Activated CD8-positive, alpha-beta T cell treated with anti-CD3 and anti-CD28 coated beads for 36 hours (primary cell): ENCODE measurements at places on chromosomes 11 and 22.

GRCh38 chr11:123041185-123041584 is 20.8 kb downstream of the HSPA8 start:
- no peaks in the 10 kb centered on the region for H3K27me3 ChIP-seq
- H3K4me1 ChIP-seq, result no peaks in the 10 kb centered on the region
- H3K36me3 ChIP-seq, result no peaks in the 10 kb centered on the region
- H3K27ac ChIP-seq, result no peak overlapping the region
- DNase-seq, result no peak

DNA sequence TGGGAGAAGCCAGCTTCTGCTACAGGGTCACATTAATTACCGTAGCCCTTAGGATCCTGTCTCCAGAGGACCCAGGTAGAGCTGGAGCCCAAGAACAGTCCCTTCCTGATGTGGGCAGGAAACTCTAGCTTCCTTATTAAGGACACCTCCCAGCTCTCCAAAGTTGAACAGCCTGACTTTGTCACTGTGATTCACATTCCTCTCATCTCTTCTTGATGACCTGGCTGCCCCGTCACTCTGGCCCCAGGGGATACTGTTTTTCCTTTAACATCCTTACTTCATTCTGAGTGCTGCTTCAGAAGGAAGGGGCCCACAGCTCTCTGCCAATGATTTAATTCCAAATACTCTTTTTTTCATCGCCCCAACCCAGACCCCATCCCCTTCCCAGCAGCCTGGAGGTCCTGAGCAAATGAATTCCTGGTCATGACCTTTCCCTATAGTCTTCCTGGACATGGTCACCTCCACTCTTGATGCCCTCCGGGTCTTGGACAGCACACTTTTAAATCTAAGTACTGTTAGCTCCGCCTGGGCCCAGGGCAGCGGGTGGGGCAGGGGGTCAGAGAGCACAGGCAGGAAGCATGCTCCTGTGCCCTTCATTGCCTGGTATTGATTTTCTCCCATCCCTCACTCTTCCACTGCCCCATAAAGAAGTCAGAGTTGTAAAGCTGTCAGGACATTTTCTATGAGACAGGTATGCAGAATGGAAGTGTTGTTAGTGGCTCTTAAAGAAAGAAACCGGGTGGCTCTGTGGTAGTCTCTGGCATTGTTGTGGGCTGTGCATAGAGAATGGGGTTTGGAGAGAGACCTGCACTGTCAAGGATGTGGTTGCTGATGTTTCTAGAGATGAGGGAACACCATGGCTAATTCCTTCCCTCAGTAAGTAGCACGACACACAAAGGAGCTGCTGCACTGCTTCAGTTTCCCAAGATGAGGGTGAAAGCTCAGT is 22.3 kb upstream of the SPON1 start:
- DNase-seq, result peak; percentile 33
- no peak overlapping the region for H3K4me3 ChIP-seq
- no peaks in the 10 kb centered on the region for H3K27me3 ChIP-seq
- H3K36me3 ChIP-seq, result no peaks in the 10 kb centered on the region
- peaks cover 31% of the 10 kb centered on the region for H3K4me1 ChIP-seq

DNA sequence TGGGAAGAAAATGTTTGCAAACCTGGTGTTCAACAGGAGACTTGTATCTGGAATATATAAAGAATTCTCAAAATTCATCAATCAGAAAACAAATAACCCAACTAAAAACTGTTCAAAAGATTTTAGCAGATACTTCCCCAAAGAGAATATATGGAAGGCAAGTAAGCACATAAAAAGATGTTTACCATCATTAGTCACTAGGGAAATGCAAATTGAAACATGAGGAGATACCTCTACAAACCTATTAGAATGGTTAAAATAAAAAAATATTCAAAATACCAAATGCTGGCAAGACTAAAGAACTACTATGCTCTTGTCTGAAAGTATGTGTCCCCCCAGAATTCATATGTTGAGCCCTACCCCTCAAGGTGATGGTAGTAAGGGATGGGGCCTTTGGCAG is 8.6 kb downstream of the EXPH5 start:
- no peaks in the 10 kb centered on the region for H3K4me1 ChIP-seq
- no peak for DNase-seq
- no peak overlapping the region for H3K27ac ChIP-seq
- H3K36me3 ChIP-seq, result no peaks in the 10 kb centered on the region
- no peak overlapping the region for H3K4me3 ChIP-seq
- no peaks in the 10 kb centered on the region for H3K27me3 ChIP-seq

DNA sequence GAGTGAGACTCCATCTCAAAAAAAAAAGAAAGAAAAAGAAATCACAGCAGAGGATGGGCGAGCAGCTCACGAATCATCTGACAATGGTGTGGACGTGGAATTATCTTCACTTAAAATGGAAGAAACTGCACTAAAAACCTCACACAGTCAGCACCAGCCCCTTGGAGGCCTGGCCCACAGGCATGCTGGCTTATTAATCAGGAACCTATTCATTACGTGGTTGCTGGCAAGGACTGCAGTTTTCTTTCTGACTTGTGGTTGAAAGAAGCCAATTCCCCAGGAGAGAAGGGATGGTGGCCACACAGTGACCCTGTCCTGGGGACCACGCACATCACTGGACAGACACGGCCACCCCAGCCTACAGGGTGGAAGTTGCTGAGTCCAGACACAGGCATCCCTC is 401.1 kb downstream of the CTTN start:
- H3K4me1 ChIP-seq, result no peaks in the 10 kb centered on the region
- H3K36me3 ChIP-seq, result no peaks in the 10 kb centered on the region
- H3K27me3 ChIP-seq, result peaks cover 4% of the 10 kb centered on the region

DNA sequence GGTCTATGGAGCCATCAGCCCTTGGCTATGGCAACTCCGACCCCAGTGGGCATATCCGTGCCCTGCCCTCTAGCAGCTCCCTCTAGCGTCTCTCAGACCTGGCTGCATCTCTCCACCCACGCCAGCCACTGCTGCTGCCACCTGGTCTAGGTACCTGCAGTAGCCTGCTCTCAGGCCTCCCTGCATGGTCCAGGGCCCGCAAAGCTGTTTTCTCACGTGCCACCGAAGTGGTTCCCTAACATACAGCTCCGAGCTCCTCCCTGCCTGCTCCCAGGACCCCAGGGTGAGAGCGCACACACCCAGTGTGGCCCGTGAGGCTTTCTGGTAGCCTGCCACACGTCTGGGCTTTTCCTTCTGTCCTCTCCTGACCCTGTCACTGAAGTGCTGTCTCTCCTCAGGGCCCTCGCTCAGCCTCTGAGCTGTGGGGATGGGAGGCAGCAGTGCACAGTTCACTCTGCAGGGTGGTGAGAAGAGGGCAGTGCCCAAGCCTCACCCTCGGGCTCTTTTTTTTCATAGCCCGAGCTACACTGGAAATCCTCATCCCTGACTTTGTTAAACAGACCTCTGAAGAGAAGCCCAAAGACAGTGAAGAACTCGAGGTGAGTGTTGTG is 14.3 kb downstream of the DGCR8 start:
- peak overlapping the region; percentile 34 for H3K27ac ChIP-seq
- peaks cover 84% of the 10 kb centered on the region for H3K4me1 ChIP-seq
- H3K4me3 ChIP-seq, result no peak overlapping the region
- H3K36me3 ChIP-seq, result peaks cover 97% of the 10 kb centered on the region

GRCh38 chr11:17385926-17386325 is 2.5 kb downstream of the KCNJ11 start:
- H3K36me3 ChIP-seq, result no peaks in the 10 kb centered on the region
- no peak overlapping the region for H3K4me3 ChIP-seq
- H3K27ac ChIP-seq, result no peak overlapping the region
- H3K27me3 ChIP-seq, result no peaks in the 10 kb centered on the region

DNA sequence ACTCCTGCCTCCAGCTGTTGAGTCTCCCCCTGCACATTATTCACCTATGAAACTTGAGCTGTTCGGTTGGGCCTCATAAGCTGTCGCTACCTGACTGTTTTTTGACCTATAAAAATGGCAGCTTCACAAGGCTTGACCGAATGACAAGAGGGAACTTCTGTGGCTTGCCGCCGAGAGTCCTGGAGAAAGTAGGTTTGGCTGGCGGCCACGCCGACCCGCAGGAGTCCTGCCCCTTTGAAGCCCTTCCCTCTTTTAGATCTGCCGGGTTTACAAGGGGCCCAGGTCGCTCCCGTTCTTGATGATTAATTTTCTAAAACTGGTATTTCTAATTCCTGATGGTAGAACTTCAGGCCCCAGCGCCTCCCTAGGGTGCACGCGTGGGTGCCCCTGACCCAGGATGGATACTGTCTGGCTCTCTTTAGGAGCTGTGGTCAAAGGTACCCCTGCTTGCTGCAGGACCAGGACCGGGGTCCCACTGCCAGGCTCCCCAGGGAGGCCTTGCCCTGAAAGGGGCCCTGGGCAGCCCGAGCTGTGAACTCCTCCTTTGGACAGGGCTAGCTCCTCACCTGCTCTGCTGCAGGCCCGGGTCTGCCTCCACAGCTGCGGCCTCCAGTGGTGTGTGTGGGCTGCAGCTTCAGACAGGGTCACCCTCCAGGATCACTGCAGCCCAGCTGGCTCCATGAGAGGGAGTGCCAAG is 171.8 kb downstream of the CTTN start:
- H3K27me3 ChIP-seq, result peaks cover 27% of the 10 kb centered on the region
- H3K4me1 ChIP-seq, result no peaks in the 10 kb centered on the region
- no peak overlapping the region for H3K27ac ChIP-seq
- H3K4me3 ChIP-seq, result no peak overlapping the region

GRCh38 chr11:129935723-129936122 is 40.3 kb upstream of the NFRKB start:
- peaks cover 8% of the 10 kb centered on the region for H3K36me3 ChIP-seq
- H3K4me3 ChIP-seq, result no peak overlapping the region
- H3K27ac ChIP-seq, result no peak overlapping the region
- H3K4me1 ChIP-seq, result no peaks in the 10 kb centered on the region
- H3K27me3 ChIP-seq, result no peaks in the 10 kb centered on the region

DNA sequence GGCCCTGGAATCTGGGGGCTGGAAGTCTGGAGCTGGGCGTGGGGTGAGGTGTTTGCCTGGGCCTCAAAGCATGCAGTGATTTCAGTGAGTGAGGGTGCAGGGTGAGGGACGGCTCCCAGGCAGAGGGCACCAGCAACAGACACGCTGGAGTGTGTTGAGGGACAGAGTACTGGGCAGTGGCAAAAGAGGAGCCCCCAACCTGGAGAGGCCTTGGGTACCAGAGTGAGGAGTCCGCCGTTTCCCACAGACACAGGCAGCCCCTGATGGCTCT is 12.0 kb upstream of the TBC1D22A start:
- no peak for DNase-seq
- H3K4me1 ChIP-seq, result peaks cover 31% of the 10 kb centered on the region
- H3K36me3 ChIP-seq, result no peaks in the 10 kb centered on the region
- H3K27me3 ChIP-seq, result no peaks in the 10 kb centered on the region
- H3K4me3 ChIP-seq, result no peak overlapping the region

DNA sequence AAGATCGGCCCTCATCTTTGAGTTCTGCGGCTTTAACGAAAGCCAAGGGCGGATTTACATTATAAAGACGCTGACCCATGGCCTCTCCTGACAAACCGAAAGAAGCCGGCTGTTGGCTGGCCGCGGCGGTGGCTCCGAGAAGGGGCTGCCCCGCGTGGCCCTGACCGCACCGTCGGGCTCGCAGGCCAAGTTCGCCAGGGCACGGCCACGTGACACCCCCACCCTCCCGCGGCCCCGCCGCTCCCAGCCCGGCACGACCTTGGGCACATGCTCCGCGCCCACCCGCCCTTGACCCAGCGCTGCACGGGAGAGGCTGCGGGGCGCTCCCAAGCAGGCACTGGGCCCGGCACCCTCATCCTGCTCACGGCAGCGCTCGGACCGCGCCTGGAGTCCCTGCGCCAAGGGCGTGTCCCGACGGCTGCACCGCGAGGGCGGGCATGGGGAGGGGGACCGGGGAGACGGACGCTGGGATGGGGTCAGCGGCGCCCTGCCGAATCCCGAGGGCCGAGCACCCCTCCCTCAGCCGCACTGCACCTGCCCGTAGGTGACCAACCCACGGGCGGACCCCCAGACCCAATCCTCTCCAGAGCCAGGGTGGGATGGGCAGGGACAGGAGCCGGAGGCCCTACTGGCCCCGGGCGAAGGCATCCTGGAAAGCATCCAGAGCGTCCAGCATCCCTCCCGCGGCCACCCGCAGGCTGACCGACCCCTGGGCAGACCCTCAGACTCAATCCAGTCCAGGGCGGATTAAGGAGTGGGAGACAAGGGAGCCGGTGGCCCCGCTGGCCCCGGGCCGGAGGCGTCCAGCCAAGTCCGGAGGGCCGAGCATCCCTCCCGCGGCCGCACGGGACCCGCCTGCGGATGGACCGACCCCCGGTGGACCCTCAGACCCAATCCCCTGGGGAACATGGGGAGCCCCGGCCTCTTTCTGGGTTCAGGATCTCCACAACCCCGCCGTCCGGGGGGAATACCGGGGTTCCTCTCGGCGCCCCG is 759 bp downstream of the CPT1A start:
- no peaks in the 10 kb centered on the region for H3K27me3 ChIP-seq
- H3K4me3 ChIP-seq, result peak overlapping the region; percentile 80
- DNase-seq, result no peak
- peak overlapping the region; percentile 91 for H3K27ac ChIP-seq

DNA sequence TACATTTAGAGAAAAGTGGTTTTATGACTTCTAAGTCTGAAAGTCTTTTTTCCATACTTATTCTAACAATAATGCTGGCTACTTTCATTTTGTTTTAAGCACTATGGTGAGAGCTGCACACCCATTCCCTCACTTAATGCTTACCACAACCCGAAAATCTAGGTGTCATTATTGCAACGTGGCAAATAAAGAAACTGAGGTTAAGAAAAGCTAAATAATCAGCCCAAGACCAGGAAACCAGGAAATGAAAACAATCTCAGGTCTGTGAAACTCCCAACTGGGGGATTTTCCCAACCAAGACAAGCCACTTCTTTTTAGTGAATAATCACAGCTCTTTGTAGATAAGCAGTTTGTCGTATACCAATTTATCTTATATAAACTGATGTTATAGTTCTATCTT is 126.3 kb downstream of the SLC1A2 start:
- H3K27ac ChIP-seq, result peak overlapping the region; percentile 5
- DNase-seq, result no peak
- H3K36me3 ChIP-seq, result no peaks in the 10 kb centered on the region
- H3K4me1 ChIP-seq, result peaks cover 44% of the 10 kb centered on the region
- H3K4me3 ChIP-seq, result no peak overlapping the region
- H3K27me3 ChIP-seq, result peaks cover 4% of the 10 kb centered on the region

- peak within 1 kb of the TSS; percentile 83 for H3K27ac ChIP-seq
- DNase-seq, result peak; percentile 51
- H3K27me3 ChIP-seq, result peaks cover 14% of the 10 kb centered on the region
- peak within 1 kb of the TSS; percentile 80 for H3K4me3 ChIP-seq
- H3K4me1 ChIP-seq, result peaks cover 14% of the 10 kb centered on the region
These were observed at the start of gene CALCB for GRCh38 chr11:15073361-15074205. Gene CALCB, plus strand, starts transcription at chr11:15073593. Its CDS starts 1,126 bp downstream, at chr11:15074719.

GRCh38 chr11:118080296-118080695 is 3.4 kb downstream of the TMPRSS4 start:
- H3K27me3 ChIP-seq, result no peaks in the 10 kb centered on the region
- no peaks in the 10 kb centered on the region for H3K36me3 ChIP-seq
- no peak for DNase-seq
- H3K27ac ChIP-seq, result no peak overlapping the region
